ENCODE measurements at places on chromosomes 6 and 20.

GRCh38 chr6:72111611-72112010, 225.3 kb downstream of the RIMS1 start:
- DNase-seq, result no peak

DNA sequence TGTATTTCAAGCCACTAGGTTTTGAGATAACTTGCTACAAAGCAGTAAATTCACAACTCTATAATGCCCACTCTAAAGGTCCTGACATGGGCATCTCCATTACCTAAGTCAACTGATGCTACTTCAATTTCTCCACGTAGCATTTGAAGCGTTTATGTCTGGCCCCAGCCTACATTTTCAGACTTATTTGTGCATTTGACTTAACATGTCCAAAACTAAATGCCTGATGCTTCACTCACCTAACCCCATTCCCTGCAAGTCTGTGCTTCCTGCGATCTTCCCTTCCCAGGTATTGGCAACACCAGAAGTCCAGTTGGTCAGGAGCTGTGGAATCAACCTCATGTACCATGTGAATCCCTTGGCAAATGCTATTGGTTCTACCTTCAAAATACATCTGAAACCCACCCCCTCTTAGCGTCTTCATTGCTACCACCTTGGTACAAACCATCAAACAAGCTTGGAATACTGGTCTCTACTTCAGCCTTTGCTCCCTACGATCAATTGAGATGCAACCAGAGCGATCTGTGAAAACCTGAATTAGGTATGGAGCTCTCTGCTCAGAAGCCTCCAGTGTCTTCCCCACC, 12.8 kb upstream of the ZNFX1 start:
- no peak for DNase-seq

GRCh38 chr6:88167352-88167937, 1.3 kb upstream of the CNR1 start:
- DNase-seq, result no peak

- no peak for DNase-seq
These were observed 27.2 kb upstream of the EFHC1 start for GRCh38 chr6:52392944-52393343.

DNA sequence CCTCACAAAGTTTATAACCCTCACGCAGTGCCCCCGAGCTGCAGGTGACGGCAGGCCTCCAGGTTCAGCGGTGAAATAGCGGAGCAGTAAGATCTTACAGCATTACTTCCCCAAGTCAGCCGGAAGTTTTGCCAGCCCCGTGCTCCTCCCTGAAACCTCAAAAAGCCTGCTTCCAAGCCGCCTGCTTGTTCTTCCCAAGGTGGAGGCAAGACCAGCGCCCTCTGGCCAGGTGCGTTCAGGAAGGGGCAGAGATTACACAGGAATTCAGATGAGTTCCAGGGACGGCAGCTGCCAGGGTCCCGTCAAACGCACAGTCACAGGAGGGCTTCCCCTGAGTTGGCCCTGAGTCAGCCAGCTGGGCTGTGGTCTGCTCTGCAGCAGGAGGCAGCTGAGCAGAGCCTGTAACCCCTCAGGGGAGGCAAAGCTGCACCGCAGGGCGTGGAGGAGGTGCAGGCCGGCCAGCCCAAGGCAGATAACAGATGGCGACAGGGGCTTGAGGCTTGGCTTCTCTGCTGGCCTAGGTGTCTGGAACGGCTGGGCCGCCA, 124.1 kb upstream of the RPS6KA2 start:
- DNase-seq, result no peak

DNA sequence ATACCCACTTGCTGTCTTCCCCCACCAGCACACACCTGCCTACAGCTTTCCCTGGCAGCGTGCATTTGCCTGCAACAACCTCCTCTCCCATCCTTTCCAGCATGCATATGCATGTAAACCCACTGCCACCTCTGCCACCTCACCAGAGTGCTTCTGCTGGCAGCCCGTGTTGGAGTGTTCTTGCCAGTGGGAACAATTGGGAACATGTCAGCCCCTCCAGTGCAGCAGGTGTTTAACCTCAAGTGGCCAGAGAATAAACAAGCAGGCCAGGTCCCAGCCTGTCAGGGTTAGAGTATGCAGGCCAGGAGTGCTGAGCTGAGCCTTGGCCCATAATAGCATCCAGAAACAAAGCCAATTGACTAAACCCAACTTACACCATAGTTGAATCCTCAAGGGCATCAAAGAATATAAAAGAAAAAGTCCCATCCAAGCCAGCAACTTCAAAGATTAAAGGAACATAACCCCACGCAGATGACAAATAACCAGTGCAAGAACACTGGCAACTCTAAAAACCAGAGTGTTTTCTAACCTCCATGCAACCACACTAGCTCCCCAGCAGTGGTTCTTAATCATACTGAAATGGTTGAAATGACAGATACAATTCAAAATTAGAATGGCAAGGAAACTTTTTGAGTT, 1212.1 kb upstream of the CITED2 start:
- no peak for DNase-seq

GRCh38 chr20:58127701-58128111, 100.7 kb downstream of the ANKRD60 start:
- no peak for DNase-seq

DNA sequence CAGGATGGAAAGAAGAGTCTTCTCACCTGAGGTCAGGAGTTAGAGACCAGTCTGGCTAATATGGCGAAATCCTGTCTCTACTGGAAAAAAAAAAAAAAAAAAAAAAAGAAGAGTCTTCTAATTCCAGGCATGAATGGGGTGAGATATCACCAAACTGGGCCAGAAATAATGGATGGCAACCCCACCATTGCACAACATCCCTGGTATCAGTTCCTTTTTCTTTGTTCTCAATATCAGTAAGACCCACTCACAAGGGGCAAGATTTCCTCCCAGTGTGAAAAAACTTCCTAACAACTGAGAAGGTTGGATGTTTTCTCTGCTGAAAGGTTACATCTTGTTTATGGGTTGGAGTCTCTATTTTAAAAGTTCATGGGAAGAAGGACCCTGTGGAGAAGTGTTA, 23.6 kb upstream of the NR2E1 start:
- DNase-seq, result no peak

DNA sequence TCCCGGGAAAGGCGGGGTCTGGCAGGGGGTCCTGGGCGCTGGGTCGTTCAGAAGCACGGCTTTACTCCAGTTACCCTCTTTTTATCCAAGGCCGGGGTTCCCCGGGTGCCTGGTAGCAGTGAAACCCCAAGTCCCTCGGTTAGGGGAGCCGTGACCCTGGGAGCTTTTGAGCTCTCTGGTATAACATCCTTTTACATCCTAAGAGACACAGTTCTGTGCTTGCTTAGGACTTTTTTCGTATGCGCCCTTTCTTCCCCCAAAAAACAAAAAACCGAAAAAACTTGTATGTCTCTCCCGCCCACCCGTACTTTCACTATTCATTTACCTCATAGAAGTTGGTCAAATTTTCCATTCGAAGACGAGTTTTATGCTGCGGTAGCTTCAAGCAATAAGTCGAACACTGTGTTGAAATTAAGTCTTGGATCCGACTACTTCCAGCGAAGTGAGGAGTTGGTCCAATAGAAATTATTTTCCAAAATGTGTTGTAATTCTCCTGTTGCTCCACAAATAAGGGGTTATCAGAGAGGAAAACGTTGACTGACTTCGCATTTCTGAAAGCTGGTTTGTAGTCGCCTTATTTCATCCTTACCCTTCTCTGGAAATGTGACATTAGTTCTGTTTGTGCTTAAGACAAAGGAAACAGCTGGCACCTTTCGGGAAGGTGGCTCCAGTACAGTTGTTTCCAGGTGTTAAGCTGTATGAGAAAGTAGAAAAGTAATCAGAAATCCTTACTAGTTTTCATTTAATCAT, 816 bp upstream of the MAN1A1 start:
- peak; percentile 83 for DNase-seq

- no peak for DNase-seq
These were observed 165.9 kb downstream of the NRN1 start for GRCh38 chr6:5840734-5841390.
